ENCODE measurements at places on chromosomes 2 and 18.

- H3K27me3 ChIP-seq = peaks cover 5% of the 10 kb centered on the region
- no peak for DNase-seq
- no peaks in the 10 kb centered on the region for H3K4me1 ChIP-seq
- H3K4me3 ChIP-seq = no peak overlapping the region
- H3K36me3 ChIP-seq = no peaks in the 10 kb centered on the region
Observed at GRCh38 chr2:60302377-60303126, 250.9 kb downstream of the BCL11A start.

GRCh38 chr2:201235860-201236811 lies 24.2 kb upstream of the CASP8 start:
- H3K4me1 ChIP-seq = peaks cover 33% of the 10 kb centered on the region
- H3K36me3 ChIP-seq = no peaks in the 10 kb centered on the region
- peak overlapping the region; percentile 53 for H3K27ac ChIP-seq
- no peaks in the 10 kb centered on the region for H3K27me3 ChIP-seq

- no peak overlapping the region for H3K27ac ChIP-seq
- no peaks in the 10 kb centered on the region for H3K36me3 ChIP-seq
- H3K4me1 ChIP-seq = peaks cover 32% of the 10 kb centered on the region
- no peak for DNase-seq
- H3K4me3 ChIP-seq = no peak overlapping the region
- H3K27me3 ChIP-seq = no peaks in the 10 kb centered on the region
Observed at GRCh38 chr2:100982431-100982861, 19.6 kb upstream of the RPL31 start.

GRCh38 chr2:31980674-31981356 lies 30.0 kb downstream of the MEMO1 start:
- peaks cover 36% of the 10 kb centered on the region for H3K4me1 ChIP-seq
- H3K27me3 ChIP-seq = no peaks in the 10 kb centered on the region
- H3K27ac ChIP-seq = peak overlapping the region; percentile 20
- DNase-seq = peak; percentile 21
- H3K4me3 ChIP-seq = no peak overlapping the region

GRCh38 chr2:67013821-67014220 lies 383.3 kb upstream of the ETAA1 start:
- no peaks in the 10 kb centered on the region for H3K27me3 ChIP-seq
- no peak overlapping the region for H3K4me3 ChIP-seq
- no peaks in the 10 kb centered on the region for H3K4me1 ChIP-seq
- no peaks in the 10 kb centered on the region for H3K36me3 ChIP-seq

DNA sequence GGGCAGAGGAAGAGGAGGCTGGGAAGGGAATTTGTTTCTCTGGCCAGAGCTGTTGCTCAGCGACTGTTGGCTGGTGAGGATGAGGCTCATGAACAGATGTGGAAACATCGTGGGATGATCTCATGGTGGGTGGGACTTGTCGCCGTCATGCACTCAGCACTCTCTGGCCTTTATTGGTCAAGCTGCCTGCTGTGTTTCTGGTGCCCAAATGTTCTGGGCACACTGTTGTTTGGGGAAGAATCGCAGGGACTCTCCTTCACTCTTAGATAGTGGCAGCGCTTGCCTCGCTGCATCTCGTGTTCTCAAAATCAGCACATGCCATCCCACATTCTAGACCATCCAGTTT lies 145.6 kb downstream of the AGAP1 start:
- H3K27me3 ChIP-seq = peaks cover 2% of the 10 kb centered on the region
- no peaks in the 10 kb centered on the region for H3K36me3 ChIP-seq
- peak overlapping the region; percentile 49 for H3K4me3 ChIP-seq

- H3K4me3 ChIP-seq = no peak overlapping the region
- H3K4me1 ChIP-seq = peaks cover 19% of the 10 kb centered on the region
- no peak for DNase-seq
- no peaks in the 10 kb centered on the region for H3K27me3 ChIP-seq
- H3K27ac ChIP-seq = no peak overlapping the region
- peaks cover 18% of the 10 kb centered on the region for H3K36me3 ChIP-seq
Observed at GRCh38 chr2:119242276-119243119, 18.9 kb downstream of the STEAP3 start.

- H3K36me3 ChIP-seq = no peaks in the 10 kb centered on the region
- H3K27me3 ChIP-seq = peaks cover 11% of the 10 kb centered on the region
- no peak overlapping the region for H3K4me3 ChIP-seq
- H3K4me1 ChIP-seq = peaks cover 42% of the 10 kb centered on the region
Observed at GRCh38 chr2:9944330-9944758, 7.1 kb upstream of the GRHL1 start.

GRCh38 chr2:200408428-200409316 lies 101.2 kb downstream of the KCTD18 start:
- H3K27me3 ChIP-seq = peaks cover 3% of the 10 kb centered on the region
- H3K36me3 ChIP-seq = peaks cover 37% of the 10 kb centered on the region
- H3K4me1 ChIP-seq = peaks cover 86% of the 10 kb centered on the region
- H3K4me3 ChIP-seq = peak overlapping the region; percentile 85
- H3K27ac ChIP-seq = peak overlapping the region; percentile 97

- no peak for DNase-seq
- peak overlapping the region; percentile 98 for H3K4me3 ChIP-seq
- H3K36me3 ChIP-seq = peaks cover 6% of the 10 kb centered on the region
- H3K27ac ChIP-seq = peak overlapping the region; percentile 68
- no peaks in the 10 kb centered on the region for H3K27me3 ChIP-seq
Observed at GRCh38 chr2:69012310-69013141, 453 bp upstream of the ANTXR1 start.

DNA sequence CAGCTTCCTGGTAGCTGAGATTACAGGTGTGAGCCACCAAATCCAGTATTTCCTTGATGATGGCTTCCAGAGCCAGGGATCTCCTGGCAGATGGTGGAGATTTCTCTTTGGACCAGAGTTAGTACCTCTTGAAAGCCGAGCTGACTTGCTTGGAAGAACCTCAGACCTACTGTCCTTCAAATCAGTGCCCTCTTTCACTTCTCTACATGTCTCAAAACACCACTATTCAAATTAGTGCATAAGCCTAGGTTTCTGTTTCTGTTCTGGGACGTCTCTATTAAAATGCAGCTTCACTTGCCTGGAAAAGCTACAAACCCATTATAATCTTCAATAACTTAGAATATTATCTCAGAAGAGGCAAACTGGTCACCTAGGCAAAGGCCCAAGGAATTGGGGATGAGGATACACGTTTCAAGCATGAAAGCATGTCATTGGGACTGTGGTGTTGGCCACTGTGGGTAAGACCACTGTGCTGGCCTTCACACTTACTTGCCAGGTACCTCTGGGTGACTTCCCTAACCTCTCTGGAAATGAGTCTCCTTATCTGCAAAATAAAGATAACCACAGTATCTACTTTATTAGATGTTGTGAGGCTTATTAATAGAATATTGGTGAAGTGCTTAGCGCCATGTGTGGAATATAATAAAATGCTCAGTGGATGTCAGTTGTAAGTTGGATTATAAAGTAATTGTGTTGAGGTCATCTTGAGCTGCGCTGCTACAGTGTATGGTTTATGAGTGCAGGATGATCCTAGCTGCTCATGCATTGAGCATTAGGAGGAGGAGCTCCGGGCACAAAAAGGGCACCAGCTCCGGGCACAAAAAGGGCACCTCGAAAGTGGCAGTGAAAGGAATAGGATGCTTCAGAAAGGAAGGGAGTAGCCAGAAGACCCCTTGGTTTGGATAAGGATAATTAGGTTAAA lies 84.5 kb downstream of the DOCK10 start:
- peak overlapping the region; percentile 66 for H3K4me3 ChIP-seq
- no peak for DNase-seq
- peaks cover 75% of the 10 kb centered on the region for H3K4me1 ChIP-seq
- peak overlapping the region; percentile 61 for H3K27ac ChIP-seq
- H3K27me3 ChIP-seq = peaks cover 2% of the 10 kb centered on the region

GRCh38 chr2:191087311-191087710 lies 63.5 kb downstream of the STAT4 start:
- no peak overlapping the region for H3K27ac ChIP-seq
- no peaks in the 10 kb centered on the region for H3K4me1 ChIP-seq
- no peak for DNase-seq
- peaks cover 8% of the 10 kb centered on the region for H3K27me3 ChIP-seq

DNA sequence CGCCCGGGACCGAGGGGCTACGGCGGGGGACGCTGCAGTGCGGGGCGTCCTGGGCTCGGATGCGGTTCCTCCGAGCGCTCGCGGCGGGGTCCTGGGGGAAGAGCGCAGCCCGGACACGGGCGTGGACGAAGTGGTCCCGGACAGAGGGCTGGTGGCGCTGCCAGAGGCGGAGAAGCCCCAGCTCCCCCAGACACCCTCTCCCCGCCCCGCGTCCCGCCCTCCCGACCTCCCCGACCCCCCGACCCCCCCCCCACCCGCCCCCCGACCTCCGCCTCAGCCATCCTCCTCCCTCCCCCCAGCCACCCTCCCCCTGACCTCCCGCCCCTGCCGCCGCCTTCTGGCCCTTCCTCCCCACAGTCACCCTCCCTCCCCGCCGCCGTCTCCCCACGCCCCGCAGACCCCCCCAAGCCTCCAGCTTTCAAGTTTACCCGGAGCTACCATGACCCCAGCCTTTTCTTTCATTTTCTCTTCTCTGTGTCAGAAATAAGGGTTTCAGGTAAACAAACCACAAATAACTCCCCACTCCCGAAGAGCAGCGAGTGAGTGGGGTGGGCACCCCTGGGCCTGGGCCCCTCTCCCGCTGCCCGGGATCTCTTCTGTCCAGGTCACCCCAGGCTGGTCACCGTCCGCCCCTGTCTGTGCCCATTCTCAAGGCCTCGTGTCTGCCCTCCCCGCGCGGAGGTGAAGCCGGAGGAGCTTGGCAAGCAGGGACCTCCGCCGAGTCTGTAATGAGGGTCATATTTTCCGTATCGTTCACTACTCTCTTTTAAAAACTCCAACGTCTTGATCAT lies 5.1 kb downstream of the NFATC1 start:
- no peak overlapping the region for H3K27ac ChIP-seq
- H3K4me3 ChIP-seq = peak overlapping the region; percentile 58
- no peaks in the 10 kb centered on the region for H3K4me1 ChIP-seq

DNA sequence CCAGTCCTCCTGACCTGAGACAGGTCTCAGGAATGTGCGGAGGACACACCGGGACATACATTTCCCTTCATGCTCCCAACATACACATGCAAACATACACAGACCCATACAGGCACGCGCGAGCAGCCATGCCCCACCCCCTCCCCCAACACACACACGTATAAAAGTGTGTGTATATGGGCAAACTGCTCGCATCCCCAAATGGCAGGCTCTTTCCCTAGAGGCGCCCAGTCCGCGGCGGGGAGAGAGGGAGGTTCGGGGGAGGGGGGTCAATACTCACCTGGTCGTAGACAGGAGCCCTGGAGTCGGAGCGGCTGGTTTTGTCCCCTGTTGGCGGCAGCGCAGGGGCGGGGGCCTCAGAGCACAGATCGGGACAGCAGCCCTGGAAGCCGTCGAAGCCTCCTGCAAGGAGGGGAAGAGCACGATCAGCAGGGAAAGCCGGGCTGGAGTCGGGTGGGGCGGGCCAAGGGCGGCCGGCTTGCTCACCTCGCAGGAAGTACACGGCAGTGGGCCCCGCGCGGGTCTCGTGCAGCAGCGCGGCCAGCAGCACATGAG lies 682 bp downstream of the DUSP2 start:
- H3K36me3 ChIP-seq = peaks cover 8% of the 10 kb centered on the region
- no peak for DNase-seq
- peak overlapping the region; percentile 24 for H3K27ac ChIP-seq
- peaks cover 55% of the 10 kb centered on the region for H3K4me1 ChIP-seq
- H3K27me3 ChIP-seq = no peaks in the 10 kb centered on the region
- peak overlapping the region; percentile 89 for H3K4me3 ChIP-seq

DNA sequence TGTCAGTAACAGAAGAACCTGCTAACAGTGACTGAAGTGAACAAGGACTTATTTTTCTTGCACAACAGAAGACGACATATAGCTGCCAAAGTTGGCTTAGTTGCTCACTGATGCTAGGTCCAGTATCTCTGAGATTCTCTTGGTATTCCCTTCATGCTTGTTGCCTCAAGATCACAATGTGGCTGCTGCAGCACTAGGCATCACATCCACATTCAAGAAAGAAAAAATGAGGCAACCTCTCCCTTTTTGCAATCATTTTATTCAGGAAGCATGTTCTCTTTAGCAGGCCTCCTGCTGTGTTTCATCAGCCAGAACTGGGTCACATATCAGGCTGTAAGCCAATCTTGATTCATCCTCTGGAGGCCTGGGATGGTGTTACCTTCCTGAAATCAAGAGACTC lies 11.7 kb upstream of the MAPK4 start:
- DNase-seq = no peak
- H3K36me3 ChIP-seq = no peaks in the 10 kb centered on the region

DNA sequence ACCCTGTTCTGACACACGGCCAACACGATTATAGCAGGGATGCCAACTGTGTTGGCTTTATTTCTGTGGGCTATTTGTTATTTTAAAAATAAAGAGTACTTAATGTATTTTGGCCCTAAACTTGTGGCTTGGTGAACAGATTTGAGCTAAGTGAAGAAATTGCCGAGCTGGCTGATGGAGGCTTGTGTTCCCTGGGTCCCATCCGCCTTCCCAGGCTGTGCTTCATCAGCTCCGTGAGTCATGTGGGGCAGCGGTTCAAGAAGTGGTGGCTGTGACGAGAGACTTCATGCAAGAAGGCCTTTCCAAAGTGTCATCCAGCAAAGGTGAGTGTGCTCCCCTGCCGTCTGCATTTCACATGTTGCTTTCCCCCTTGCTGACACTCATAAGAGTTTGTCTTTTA lies 73.6 kb upstream of the NCK2 start:
- no peak for DNase-seq
- H3K27ac ChIP-seq = no peak overlapping the region
- peaks cover 8% of the 10 kb centered on the region for H3K27me3 ChIP-seq

- H3K27ac ChIP-seq = peak overlapping the region; percentile 66
- H3K4me1 ChIP-seq = peaks cover 44% of the 10 kb centered on the region
- H3K36me3 ChIP-seq = peaks cover 7% of the 10 kb centered on the region
- DNase-seq = peak; percentile 92
- H3K27me3 ChIP-seq = no peaks in the 10 kb centered on the region
Observed at GRCh38 chr18:8858888-8859511, 153.6 kb downstream of the MTCL1 start.

DNA sequence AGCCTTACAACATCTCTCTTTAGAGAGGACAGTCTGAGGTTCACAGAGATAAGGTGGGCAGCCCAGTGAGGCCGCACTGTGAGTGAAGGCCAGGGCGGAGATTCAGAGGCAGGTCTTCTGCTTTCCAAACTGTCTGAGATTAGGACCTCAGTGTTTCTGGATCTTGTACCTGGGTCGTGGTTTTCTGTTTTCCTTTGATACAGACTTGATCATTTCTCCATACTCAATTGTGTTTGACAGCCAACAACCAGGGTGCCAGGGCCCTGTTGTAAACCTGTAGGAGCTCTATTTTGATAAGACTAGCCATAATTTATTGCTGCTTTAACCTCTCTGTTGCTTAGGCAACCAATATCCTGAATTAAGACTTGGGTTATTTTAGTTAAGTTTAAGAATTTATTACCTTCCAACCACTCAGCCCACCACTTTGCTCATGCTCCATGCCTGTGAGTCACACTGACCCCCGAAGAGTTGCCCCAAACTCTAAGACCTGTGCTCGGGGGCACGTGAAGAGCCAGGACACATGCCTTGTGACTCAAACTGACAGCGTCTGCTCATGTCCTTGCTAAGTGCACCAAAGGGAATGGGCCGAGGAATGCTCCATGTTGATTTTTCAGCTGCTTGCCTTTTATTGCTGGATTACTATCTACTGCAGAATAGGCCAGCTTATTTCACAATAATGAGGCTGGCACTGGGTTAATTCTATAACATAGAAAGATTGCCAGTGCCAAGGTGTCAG lies 248.6 kb downstream of the BCL2 start:
- H3K27me3 ChIP-seq = peaks cover 13% of the 10 kb centered on the region
- DNase-seq = no peak
- no peak overlapping the region for H3K4me3 ChIP-seq
- 0 out of 2 replicates have a peak, but pooled peaks cover 6% of the 10 kb centered on the region for H3K4me1 ChIP-seq
- no peak overlapping the region for H3K27ac ChIP-seq

All from HFFc6 (cell line).